NCI-H69 (cell line): ENCODE measurements at places on chromosomes 2 and 18.

DNA sequence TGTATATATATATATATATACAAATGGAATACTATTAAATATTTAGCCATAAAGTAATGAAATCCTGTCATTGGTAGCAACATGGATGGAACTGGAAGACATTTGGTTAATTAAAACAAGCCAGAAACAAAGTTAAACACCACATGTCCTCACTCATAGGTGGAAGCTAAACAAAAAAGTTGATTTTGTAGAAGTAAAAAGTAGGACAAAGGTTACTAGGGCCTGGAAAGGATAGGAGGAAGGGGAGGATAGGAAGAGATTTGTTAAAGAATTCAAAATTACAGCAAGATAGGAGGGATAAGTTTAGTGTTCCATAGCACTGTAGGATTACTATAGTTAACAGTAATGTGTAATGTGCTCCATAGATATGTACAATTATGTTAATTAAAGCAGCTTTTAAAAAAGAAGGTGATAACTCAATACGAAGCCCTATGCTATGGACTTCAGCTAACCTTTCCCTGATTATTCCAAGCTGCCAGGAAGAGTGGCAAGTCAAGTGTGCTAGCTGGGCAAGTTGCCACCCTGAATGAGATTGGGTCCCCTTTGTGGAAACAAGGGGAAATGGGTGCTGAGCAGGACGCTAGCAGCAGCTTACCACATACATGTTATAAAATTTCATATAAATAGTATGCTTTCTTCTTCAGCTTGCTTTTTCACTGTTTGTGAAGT is 12.3 kb downstream of the MERTK start:
- DNase-seq, result no peak

DNA sequence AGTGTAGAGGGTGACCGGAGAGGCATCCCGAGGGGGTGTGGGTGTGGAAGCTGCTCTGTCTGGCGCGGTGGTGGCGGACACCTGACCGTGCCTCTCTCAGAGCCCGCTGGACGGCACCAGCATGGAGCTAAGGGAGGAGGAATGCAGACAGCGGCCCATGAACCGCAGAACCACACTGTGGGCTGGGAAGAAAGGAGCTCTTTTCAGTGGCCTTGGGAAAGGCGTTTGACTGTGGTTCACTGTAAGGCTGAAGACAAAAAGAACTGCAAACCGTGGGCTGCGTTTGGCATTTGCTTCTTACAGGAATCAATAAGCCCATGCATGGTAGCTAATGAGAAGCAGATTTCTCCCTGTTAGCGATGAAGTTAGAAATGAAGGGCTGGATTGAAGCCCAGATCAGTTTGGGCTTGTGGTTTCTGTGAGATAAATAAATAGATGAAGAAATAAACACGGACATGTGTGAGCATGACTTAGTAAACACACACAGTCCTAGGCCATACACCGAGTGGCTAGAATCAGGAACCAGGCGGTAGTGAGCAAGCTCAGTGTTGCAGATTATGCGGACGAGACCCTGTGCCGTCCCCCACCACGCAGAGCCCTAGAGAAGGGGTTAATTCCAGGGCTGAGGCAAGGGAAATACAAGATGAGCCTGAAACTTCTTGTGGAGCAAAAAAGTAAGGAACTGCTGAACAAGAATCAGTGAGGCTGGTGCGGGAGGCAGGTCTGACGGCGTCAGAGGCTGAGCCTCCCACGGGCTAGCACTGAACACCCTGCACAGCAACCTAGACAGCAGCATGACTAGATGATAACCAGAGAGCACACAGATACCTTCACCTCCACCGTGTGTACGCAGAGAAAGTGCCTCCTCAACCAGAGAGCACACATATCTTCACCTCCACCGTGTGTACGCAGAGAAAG is 29.3 kb upstream of the NFATC1 start:
- DNase-seq, result no peak

DNA sequence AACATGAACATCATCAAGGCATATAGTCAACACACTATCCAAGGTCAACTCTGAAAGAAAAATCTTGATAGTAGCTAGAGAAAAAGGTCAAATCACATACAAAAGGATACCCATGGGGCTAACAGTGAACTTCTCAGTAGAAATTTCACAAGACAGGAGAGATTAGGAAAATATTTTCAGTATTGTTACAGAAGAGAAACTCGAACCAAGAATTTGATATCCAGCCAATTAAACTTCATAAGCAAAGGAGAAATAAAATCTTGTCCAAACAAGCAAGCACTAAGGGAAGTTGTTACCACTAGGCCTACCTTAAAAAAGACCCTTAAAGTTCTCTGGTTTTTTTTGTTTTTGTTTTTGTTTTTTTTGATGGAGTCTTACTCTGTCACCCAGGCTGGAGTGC is 242.5 kb downstream of the EXOC6B start:
- no peak for DNase-seq

DNA sequence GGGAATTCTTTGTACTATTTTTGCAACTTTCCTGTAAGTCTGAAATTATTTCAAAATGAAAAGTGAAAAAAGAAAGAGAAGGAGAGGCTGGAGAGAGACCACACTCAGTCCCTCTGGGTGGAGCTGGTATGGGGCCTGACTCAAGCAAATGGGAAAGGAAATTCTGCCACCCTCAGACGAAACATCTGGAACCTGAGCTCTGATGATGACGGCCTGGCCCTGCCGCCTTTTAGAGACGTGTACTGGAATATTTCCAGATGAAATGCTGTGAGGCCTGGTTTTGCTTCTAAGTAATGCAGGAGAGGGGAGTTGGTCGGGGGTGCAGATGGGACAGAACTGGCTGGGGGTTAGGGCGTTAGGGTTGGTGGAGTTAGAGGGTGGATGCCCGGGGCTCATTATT is 57.4 kb upstream of the GLI2 start:
- no peak for DNase-seq

- DNase-seq, result peak; percentile 84
Measured at GRCh38 chr2:222709191-222709891, 37.9 kb downstream of the MOGAT1 start.

DNA sequence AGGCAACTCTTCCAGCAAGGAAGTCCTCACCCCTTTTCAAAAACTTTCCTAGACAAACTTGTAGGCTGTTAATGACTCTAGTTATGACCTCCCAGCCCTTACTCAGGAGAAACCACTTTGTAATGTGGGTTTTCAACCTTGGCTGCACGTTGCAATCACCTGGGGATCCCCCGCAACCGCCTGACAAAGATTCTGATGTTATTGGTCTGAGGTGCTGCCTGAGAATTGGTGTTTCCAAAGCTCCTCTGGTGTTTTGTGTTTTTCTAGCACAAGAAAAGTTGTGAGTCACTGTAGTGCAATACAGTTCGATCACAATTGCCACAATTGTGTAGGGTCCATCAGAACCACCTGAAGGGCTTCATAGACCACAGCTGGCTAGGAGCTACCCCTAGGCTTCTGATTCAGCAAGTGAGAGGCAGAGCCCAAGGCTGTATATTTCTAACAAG is 121.6 kb downstream of the SP100 start:
- no peak for DNase-seq

DNA sequence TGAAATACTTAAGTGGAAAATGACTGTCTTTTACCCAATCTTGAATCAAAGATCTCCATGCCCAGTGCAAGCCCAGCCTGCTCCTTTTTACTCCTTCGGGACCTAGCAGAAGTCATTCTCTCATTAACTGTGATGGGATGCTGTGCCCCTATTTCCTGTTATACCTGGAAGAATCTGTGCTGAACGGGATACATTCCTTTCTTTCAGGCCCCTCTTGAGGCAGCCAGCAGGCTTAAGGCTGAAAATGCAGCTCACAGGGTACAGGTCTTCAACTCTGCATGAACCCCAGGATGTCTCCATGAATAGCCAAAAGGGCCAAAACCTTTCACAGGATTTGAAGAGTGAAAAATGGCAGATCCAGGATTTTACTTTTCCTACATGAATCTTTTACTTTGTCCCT is 784.8 kb upstream of the KLHL29 start:
- DNase-seq, result no peak

DNA sequence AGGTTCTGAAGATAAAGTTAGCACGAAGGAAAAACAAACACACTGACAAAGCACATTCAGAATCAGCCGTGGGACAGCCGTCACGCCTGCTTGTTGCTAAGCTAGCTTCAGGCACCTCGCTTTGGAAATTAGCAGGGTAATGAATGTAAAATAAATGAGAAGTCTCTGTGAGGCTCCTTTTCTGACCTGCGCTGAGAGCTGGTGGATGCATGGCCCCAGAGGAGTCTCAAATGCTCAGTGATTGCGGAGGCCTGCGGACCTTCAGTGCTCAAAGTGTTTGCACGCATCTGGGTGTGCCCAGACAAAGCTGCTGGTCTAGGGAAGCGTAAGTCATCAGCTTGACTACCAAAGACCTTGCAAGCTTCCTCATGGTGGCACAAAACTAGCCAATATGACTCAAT is 50.6 kb downstream of the CD8B2 start:
- no peak for DNase-seq

DNA sequence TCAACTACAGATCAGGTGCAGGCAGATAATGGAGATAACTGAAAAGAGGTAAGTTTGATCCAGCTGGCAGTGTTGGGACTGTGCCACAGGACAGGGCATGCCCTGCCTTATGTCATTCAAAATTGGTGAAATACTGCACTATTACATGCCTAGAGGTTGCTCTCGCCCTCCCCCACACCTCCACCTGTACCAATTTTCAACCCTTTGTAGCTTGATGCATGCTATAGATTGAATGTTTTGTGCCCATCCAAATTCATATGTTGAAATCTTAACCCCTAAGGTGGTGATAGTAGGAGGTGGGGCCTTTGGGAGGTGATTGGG is 72.1 kb upstream of the LYPD6B start:
- no peak for DNase-seq

- DNase-seq, result peak; percentile 41
Measured at GRCh38 chr2:120036145-120036544, 23.3 kb downstream of the EPB41L5 start.

GRCh38 chr2:167140330-167140729 is 252.1 kb downstream of the XIRP2 start:
- DNase-seq, result no peak

GRCh38 chr2:100630473-100630977 is 67.7 kb downstream of the PDCL3 start:
- DNase-seq, result no peak

DNA sequence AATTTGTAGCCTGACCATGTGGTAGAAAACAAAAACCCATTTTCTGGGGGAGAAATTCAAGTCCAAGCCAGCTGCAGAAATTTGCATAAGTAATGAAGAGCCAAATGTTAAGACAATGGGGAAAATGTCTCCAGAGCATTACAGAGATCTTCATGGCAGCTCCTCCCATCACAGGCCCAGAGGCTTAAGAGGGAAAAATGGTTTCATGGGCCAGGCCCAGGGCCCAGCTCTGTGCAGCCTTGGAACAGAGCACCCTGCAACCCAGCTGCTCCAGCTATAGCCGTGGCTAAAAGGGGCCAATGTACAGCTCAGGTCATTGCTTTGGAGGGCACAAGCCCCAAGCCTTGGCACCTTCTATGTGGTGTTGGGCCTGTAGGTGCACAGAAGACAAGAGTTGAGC is 69.1 kb upstream of the TSPYL6 start:
- no peak for DNase-seq

- no peak for DNase-seq
Measured at GRCh38 chr2:111118981-111119821, 1.5 kb upstream of the BCL2L11 start.

- peak; percentile 84 for DNase-seq
Measured at GRCh38 chr2:98086491-98087446, at the start of gene VWA3B. Gene VWA3B, plus strand, starts transcription at chr2:98087167. Its CDS starts 5,926 bp downstream, at chr2:98093093.

DNA sequence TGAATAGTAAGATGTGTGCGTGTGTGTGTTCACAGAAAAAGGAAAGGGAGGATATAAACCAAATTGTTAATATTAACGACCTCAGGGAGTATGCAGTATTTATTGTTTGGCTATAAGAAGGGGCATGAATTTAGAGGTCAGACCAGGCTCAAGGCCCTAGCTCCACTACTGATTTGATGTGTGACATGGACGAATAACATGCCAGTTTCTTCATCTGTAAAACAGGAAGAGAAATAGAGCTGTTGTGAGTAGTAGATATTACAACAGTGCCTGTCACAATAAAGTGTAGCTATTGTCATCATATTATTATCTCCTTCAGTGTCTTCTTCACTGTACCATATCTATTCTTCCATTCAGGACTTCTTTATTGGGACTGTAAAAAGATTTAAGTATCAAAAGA is 4.1 kb upstream of the MAT2A start:
- no peak for DNase-seq
